ENCODE measurements at places on chromosomes 16 and 17.

- no peak for DNase-seq
Observed at GRCh38 chr17:77662833-77663232, 295.7 kb upstream of the TNRC6C start.

GRCh38 chr16:85563515-85564276 is 49.4 kb upstream of the GSE1 start:
- DNase-seq, result no peak

DNA sequence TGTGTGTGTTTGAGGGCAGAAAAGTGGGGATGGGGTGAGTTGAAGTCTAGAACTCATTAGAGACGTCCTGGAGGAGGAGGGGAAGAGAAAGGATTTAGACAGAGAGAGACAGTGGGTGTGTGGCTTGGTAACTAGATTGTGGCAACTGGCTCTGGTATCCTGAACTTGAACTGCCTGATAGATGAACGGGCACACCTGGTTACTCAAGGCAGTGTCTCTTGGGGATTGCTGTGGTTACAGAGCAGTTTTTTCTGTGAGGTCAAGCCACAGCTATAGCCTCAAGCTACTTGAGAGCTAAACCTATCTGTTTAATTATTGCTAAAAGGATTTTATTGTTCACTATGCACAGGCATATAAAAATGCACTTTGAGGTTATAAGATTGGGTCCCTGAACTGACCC is 29.8 kb upstream of the MYH2 start:
- DNase-seq, result no peak

- DNase-seq, result no peak
Observed at GRCh38 chr17:7224110-7224509, 4.4 kb downstream of the ACADVL start.

- peak; percentile 62 for DNase-seq
Observed at GRCh38 chr17:1627982-1628855, at the start of gene SLC43A2. Gene SLC43A2 (minus strand): TSS chr17:1628834. CDS start chr17:1627874, 960 bp downstream.

- DNase-seq, result no peak
Observed at GRCh38 chr17:49146620-49147306, 14.2 kb downstream of the B4GALNT2 start.

GRCh38 chr17:560432-560873 is 154.2 kb downstream of the VPS53 start:
- no peak for DNase-seq

GRCh38 chr16:51012396-51012795 is 138.7 kb downstream of the SALL1 start:
- DNase-seq, result no peak

DNA sequence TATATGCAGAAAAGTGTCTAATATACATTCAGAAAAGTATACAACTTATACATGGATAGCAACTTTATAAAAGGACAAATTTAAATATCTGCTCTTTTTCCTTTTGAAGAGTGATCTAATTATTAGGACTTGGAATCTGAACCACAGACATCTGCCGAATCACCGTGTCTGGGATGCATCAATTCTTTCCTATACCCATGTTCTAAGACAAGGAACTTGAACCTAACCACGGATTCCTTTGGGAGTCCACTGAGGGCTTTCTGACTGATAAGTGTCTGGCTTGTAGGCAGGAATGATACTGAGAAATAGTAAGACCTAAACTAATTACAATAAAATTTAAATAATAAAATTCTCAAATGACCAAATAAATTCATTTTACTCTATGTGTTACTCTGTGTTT is 54.2 kb downstream of the NDEL1 start:
- no peak for DNase-seq

- peak; percentile 22 for DNase-seq
Observed at GRCh38 chr16:50367777-50368409, 895 bp downstream of the BRD7 start.

GRCh38 chr16:86929057-86929871 is 350.9 kb downstream of the FOXL1 start:
- DNase-seq, result no peak

DNA sequence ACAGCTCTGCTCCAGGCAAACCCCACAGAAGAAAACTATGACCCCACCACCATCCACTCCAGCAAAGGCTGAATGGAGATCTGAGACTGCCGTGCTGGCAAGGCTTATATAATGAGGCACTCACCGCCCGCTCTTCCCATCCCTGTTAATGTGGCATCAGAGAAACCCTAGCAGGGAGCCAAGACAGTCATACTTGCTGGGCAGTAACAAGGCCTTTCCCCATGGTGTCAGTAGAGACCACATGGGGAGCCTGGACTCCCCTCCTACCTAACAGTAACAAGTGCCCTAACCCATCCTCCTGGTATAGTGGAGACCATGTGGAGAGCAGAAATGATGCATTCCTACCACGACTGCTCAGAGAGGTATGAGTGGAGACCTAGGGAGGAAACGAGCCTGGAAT is 235.2 kb downstream of the C16orf78 start:
- DNase-seq, result peak; percentile 4

GRCh38 chr17:48577330-48577945 is 712 bp downstream of the HOXB4 start:
- peak; percentile 11 for DNase-seq

GRCh38 chr17:76900723-76901122 is 32.5 kb downstream of the MGAT5B start:
- DNase-seq, result no peak

- DNase-seq, result no peak
Observed at GRCh38 chr16:79997257-79997656, 396.7 kb upstream of the MAF start.

DNA sequence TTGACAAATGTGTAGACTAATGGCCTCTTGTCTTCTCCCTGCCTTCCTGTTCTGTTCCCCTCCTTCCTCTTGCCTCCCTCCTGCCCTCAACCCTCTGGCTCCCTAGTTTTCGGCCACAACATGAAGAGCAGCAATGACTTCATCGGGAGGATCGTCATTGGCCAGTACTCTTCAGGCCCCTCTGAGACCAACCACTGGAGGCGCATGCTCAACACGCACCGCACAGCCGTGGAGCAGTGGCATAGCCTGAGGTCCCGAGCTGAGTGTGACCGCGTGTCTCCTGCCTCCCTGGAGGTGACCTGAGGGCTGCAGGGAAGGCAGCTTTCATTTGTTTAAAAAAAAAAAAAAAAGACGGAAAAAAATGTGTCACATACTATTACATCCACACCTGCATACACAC is 18.8 kb upstream of the CLEC19A start:
- DNase-seq, result no peak

DNA sequence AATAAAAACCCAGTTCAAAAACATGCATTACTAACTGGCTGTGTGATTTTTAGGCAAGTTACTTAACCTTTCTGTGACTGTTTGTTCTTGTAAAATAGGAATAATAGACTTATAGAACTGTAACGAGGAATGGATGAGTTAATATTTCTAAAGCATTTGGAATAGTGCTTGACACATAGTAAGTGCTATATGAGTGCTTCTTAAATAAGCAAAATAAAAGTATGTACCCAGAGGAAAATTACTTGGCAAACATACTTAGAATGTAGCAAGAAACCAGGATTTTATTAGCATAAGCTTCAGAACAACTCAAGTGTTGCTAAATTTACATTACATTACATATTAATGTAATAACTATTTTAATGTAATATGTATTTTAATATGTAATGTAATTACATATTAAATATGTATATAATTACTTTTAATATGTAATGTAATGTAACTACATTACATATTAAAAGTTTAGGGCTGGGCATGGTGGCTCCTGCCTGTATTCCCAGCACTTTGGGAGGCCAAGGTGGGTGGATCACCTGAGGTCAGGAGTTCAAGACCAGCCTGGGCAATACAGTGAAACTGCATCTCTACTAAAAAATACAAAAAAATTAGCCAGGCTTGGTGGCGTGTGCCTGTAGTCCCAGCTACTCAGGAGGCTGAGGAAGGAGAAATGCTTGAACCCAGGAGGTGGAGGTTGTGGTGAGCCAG is 14.2 kb downstream of the NFAT5 start:
- no peak for DNase-seq

GRCh38 chr17:51491416-51491815 is 231.1 kb downstream of the UTP18 start:
- no peak for DNase-seq

DNA sequence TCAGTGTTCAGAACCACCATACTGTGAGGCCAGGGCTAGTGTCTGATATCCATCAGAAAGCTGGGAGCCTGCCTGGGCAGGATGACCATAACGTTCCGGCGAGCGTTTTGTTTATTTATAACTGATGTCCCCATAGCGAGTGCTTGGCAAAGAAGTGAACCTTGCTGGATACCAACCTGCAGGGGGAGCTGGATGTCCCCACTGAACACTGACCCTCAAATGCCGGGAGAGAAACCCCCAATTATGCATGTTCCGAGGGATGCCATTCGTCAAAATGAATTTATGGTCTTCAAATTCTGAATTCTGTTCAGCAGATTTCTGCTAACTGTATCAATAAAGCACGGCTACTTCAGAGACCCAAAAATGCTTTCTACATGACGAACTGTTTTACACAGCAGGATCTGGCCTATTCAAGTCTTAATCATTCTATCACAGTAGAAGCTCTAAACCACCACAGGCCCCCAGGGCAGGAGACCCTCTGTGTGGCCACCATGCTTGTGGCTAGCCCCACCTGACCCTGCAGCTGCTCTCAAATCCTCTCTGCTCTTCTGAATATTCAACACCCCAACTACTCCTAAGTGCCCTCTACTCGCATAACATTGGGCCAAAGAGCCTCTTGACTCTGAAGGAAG is 15.2 kb downstream of the MED24 start:
- peak; percentile 4 for DNase-seq

DNA sequence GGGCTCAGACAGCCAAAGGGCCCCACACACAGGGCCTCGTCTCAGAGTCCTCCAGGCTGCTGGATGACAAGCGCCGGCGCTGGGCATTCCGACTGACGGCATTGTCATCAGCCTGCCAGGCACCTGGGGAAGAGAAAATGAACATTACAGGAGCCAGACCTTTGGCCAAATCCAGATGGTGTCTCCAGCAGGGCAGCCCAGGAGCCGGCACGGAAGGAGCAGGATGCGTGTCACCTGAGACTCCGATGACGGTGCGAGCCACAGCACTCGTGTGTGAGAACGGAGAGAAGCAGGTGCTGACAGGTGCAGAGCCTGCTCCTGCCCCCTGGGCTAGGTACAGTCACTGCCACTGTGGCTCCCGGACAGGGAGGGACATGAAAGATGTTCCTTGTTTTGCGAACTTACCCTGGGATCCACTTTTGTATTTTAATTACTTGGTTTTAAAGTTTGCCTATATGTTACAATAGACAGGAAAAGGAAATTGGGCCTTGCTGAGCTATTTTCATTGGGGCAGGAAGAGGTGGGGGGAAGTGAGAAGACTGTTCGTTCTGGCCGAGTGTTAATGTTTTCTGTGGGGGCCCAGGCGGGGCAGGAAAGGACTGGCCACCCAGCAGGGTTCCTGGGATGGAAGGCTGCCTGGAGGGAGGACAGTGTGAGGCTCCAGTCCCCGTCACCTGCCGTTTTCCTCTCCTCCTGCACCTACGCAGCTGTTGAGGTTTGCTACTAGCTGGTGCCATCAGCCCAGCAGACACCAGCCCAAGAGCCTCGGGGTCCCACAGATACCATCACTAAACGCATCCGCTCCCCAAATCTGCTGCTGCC is 4.4 kb upstream of the FOXJ1 start:
- DNase-seq, result no peak

DNA sequence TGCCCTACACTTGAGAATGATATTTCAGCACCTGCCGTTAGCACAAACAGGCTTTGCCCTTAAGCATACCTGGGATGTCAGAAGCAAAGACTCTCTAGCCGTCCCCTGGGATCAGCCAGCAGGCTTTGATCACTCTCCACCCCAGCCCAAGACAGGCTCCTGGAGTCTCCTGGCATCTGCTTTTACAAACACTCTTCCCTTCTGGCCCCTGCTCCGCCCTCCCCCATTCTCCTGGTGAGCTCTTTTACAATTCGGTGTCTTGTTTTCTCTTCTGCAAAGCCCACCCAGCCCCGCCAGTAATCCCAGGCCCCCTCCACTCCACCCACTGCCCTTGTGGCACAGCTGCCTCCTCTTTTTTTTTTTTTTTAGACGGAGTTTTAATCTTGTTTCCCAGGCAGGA is 50.4 kb downstream of the KATNIP start:
- no peak for DNase-seq

- DNase-seq, result no peak
Observed at GRCh38 chr17:29180788-29181160, 576 bp upstream of the MYO18A start.

DNA sequence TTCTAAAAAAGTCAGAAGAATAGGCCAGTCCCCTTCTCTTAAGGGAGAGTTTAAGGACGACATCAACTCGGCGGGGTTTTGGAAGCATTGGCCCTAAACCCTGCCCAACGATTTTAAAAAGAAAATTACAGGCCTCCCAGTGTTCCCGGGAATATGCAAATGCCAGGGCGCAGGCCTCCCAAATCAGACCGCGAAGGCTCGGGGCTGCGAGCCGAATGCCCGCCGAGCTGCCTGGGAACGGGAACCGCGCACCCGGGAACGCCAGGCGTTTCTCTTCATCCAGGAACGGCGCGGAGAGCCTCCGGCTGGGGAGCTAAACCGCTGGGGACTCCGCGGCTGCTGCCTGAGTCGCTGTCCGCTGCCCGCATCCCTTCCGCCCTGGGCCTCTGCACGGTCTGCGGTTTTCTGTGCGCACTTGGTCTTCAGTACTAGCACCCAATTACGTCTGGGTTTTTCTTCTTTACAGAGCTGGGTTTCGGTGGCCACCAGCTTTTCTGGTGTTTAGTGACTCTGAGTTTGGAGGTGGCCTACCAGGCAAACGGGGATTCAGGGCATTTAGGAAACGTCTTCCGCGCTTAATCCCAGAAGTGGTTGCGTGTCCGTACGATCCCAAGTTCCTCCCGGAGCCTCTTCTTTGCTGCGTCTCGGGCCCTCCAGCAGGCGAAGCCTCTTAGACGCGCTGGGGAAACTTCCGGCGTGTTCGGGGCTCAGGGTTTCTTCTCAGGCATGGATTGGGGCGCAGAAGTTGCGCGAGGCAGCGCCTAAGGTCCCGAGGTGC is 5.7 kb downstream of the IRX5 start:
- DNase-seq, result no peak

GRCh38 chr16:87697256-87697655 is 68.5 kb downstream of the KLHDC4 start:
- no peak for DNase-seq

DNA sequence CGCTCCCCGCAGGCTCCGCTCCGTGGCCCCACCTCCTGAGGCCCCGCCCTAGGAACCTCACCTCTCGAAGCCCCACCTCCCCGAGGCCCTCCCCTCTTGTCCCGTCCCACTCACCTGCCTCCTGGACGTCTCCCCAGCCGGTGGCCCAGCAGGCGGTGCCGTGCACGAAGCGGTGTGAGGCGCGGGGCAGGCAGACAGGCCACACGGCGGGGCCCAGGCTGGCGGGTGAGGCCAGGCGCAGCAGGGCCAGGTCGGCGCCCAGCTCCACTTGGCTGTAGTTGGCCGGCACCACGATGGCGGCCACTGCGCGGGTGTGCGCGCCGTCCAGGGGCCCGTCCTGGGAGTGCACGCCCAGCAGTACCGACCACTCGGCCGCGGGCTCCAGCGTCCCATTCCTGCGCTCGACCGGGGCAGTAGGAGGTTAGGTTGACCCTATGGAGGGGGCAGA is 1.6 kb downstream of the PRSS36 start:
- no peak for DNase-seq

GRCh38 chr16:5850632-5851392 is 753.2 kb upstream of the EEF2KMT start:
- no peak for DNase-seq

- no peak for DNase-seq
Observed at GRCh38 chr16:13680021-13680889, 239.7 kb upstream of the ERCC4 start.
